ENCODE measurements at places on chromosomes 1 and 21.

GRCh38 chr1:15941044-15941840 lies 34.7 kb downstream of the ZBTB17 start:
- DNase-seq = no peak

DNA sequence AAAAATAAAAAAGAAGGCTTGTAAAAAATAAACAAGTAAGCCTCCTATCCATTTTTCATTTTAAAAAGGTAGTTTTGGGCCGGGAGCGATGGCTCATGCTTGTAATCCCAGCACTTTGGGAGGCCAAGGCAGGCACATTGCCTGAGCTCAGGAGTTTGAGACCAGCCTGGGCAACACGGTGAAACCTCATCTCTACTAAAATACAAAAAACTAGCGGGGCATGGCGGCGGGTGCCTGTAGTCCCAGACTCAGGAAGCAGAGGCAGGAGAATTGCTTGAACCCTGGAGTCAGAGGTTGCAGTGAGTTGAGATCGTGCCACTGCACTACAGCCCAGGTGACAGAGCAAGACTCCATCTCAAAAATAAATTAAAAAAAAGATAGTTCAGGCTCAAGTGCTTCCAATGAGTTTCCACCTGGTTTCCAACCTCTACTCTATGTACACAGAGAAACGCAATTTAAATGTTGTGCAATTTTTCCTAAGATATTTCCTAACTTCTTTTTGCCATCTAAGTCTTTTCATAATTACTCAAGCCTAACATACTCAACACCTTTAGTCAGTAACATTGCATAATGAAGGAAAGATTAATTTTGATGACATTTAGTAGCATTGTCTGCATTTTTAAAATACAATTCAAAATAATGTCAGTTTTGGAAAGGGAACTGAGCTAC lies 106.3 kb downstream of the KCNT2 start:
- DNase-seq = no peak

DNA sequence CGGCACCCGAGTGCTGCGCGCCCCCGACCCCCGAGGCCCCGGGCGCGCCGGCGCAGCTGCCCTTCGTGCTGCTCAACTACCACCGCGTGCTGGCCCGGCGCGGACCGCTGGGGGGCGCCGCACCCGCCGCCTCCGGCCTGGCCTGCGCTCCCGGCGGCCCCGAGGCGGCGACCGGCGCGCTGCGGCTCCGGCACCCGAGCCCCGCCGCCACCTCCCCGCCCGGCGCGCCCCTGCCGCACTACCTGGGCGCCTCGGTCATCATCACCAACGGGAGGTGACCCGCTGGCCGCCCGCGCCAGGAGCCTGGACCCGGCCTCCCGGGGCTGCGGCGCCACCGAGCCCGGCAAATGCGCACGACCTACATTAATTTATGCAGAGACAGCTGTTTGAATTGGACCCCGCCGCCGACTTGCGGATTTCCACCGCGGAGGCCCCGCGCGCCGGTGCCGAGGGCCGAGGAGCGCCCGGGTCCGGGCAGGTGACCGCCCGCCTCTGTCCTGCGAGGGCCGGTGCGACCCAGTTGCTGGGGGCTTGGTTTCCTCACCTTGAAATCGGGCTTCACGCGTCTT lies 49.0 kb downstream of the SIM2 start:
- peak; percentile 50 for DNase-seq

GRCh38 chr1:10529091-10529490 lies 54.3 kb downstream of the PEX14 start:
- DNase-seq = no peak

- no peak for DNase-seq
Measured at GRCh38 chr1:196317535-196318522, 290.4 kb downstream of the KCNT2 start.

- no peak for DNase-seq
Measured at GRCh38 chr1:75470448-75470847, 140.5 kb downstream of the SLC44A5 start.

DNA sequence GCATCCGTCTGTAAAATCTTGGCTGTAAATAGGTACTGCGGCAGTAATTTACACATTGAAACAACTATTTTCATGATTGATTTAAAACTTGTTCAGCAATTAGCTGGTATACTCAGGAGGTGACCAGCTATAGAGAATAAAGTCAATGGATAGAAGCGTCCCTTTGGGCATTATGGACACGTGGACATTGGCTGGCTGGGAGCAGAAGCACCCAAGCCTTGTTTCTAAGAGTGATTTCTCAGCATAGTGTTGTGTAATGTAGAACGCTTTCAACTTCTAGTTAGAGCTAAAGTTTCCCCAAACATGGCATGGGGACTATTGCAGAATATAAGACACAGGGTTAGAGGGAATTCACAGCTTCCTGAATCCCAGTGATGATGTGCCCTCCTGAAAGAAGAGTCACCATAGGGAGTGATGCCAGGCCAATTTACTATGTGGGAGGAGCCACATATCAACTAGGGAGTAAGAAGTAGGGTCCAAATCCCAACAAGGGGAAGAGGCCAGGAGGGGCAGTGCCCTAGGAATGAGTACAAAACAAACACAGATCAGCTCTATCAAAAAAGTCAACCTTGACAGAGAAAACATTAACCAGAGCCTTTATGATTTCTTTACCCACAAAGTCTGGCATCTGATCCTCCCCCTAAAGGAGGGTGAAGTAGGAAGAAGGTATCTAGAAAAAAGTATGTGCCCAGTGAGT lies 92.7 kb downstream of the SUSD4 start:
- DNase-seq = no peak

- no peak for DNase-seq
Measured at GRCh38 chr21:42149656-42150473, 69.1 kb upstream of the ABCG1 start.

- DNase-seq = peak; percentile 17
Measured at GRCh38 chr1:114263343-114263742, 109.7 kb upstream of the SYT6 start.

- peak; percentile 31 for DNase-seq
Measured at GRCh38 chr1:153849487-153850185, 73.1 kb downstream of the GATAD2B start.

DNA sequence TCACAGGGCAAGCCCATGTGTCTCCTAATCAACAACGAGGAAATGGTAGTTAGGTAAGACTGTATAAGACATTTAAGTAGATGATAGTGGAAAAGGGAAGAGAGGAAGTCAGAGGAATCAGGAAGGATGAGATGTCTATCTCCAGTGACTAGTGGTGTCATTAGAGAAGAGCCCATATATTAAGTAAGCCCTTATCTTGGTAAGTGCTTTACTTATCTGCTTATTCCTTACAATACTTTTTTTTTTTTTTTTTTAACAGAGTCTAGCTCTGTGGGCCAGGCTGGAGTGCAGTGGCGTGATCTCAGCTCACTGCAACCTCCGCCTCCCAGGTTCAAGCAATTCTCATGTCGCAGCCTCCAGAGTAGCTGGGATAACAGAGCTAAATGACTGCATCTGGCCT lies 29.5 kb downstream of the RNF11 start:
- no peak for DNase-seq

GRCh38 chr1:77424236-77424635 lies 142.4 kb downstream of the AK5 start:
- DNase-seq = no peak

GRCh38 chr1:159864262-159864661 lies 1.8 kb upstream of the VSIG8 start:
- DNase-seq = no peak

- DNase-seq = no peak
Measured at GRCh38 chr1:201945157-201945556, 1.2 kb downstream of the LMOD1 start.

DNA sequence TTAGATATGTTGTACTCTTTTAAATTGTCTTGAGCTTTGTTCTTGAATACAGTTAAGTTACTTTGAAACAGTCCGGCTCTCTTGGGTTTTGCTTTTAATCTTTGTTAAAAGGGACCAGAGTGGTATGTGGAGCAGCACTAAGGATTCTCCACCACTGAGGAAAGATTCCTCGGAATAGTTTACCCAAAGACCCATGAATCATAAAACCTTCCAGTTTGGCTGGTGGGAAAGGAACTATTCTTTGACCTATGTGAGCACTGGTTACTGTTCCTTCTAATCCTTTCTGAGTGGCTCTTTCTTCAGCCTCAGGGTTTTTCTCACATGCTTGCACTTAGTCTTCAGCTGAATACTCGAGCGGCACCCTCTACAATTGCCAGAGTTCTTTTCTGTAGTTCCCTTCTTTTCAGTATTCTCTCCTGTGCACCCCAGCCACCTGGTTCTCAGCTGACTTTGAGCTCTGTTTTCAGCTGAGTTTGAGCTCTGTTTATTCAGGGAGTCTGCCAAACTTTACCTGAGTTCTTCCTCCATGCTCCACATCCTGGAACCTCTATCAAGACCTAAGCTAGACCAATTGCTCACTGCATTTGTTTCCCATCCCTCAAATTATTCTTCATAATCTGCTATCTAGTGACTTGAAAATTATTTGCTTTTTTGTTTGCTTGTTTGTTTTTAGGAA lies 253.8 kb upstream of the PLXNA2 start:
- DNase-seq = no peak

GRCh38 chr1:9816199-9816598 lies 7.6 kb downstream of the CLSTN1 start:
- DNase-seq = no peak

GRCh38 chr1:201841265-201841912 lies 12.4 kb downstream of the IPO9 start:
- no peak for DNase-seq

DNA sequence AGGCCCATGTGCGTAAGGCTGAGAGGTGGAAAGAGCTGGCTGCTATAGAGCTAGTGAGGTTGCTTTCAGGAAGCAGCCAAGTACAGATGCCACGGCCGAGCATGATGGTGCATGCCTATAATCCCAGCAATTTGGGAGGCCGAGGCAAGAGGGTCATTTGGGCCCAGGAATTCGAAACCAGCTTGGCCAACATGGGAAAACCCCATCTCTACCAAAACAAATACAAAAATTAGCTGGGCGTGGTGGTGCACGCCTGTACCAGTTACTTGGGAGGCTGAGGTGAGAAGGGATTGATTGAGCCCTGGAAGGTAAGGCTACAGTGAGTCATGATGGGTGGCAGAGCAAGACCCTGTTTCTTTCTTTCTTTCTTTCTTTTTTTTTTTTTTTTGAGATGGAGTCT lies 2.7 kb downstream of the CCDC24 start:
- no peak for DNase-seq

- no peak for DNase-seq
Measured at GRCh38 chr1:218439541-218440295, 94.6 kb downstream of the TGFB2 start.

DNA sequence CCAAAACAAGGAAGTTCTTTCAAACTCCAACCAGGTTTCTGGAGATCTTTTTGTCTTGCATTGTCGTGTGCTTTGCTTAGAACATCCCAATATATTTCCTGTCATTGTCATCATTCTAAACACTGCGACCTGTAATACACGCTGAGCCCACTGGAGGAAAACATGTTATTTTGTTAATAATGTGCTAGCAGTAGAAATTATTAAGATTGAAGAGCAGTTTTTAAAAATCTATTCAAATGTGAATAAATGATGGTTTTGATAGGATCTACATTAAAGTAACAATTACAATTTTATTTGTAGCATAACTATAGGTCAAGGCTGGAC lies 268.5 kb downstream of the PTPRC start:
- DNase-seq = no peak

- DNase-seq = no peak
Measured at GRCh38 chr1:207648334-207649209, 3.6 kb downstream of the CR1L start.

- DNase-seq = no peak
Measured at GRCh38 chr21:43325968-43326715, 100.8 kb downstream of the SIK1 start.

DNA sequence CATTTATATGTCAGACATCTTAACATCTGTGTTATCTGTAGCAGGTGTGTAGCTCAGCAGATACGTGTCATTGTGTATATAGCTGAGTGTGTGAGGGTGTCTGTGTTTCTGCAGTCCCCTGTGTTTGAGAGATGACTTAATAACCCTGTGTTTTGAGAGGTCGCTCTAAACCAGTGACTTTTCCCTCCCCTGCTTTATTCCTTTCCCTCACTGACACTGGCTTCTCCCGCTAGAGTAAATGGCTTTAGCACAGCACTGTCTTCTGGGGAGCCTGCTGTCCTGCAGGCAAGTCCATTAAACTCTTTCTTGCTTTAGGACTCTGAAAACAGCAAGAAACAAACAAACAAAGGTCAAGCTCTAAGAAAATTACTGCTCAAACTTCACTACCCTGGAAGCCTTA lies 53.0 kb downstream of the VANGL1 start:
- no peak for DNase-seq

GRCh38 chr21:39456665-39457064 lies 4.9 kb downstream of the SH3BGR start:
- no peak for DNase-seq

DNA sequence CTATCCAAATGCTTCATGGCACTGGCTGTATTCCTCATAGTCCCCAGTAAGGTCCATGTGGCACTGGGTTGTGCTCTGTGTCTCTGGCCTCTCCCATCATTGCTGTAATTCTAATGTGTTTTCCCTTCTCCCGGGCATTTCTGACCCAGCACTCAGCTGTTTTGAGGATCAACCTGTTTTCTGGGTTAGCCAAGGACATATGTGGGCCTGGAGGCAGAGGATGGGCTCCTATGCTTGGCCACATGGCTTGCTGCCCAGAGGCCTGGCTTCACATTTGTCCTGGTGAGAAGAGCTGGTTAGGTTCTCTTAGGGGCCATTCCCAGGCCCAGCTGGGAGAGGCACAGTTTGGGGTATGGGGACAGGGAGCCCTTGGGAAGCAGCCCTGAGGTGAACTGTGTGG lies 103.1 kb downstream of the FAM78B start:
- no peak for DNase-seq

- DNase-seq = no peak
Measured at GRCh38 chr1:27113861-27114260, 41.1 kb downstream of the SLC9A1 start.

- no peak for DNase-seq
Measured at GRCh38 chr1:167305706-167306277, 85.1 kb downstream of the POU2F1 start.

- no peak for DNase-seq
Measured at GRCh38 chr1:40140211-40140973, 20.8 kb upstream of the RLF start.
